ENCODE measurements at places on chromosomes 4 and X.

GRCh38 chr4:48949518-48950219 lies 36.4 kb upstream of the CWH43 start:
- DNase-seq = no peak

- no peak for DNase-seq
Measured at GRCh38 chr4:82747686-82748575, 50.7 kb downstream of the SCD5 start.

- no peak for DNase-seq
Measured at GRCh38 chrX:8815460-8816065, 14.4 kb upstream of the FAM9A start.

DNA sequence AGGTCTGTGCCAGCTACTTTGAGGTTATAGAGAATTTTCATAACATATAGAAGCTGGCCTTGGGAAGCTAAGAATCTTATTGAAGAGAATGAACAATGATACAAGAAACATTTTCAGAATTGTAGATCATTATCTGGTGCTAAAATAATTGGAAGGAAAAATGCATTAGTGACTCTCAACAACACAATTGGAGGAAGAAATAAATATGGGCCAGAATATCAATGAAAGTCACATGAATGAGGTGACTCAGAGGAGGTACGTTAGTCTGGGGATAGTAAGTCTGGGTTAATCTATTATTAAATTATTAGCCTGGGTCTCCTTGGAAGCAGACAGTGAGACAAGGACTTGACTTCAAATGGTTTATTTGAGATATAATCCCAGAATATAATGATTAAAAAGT lies 529.3 kb upstream of the SLIT2 start:
- DNase-seq = no peak

- no peak for DNase-seq
Measured at GRCh38 chrX:3145716-3146115, 104.4 kb downstream of the ARSF start.

DNA sequence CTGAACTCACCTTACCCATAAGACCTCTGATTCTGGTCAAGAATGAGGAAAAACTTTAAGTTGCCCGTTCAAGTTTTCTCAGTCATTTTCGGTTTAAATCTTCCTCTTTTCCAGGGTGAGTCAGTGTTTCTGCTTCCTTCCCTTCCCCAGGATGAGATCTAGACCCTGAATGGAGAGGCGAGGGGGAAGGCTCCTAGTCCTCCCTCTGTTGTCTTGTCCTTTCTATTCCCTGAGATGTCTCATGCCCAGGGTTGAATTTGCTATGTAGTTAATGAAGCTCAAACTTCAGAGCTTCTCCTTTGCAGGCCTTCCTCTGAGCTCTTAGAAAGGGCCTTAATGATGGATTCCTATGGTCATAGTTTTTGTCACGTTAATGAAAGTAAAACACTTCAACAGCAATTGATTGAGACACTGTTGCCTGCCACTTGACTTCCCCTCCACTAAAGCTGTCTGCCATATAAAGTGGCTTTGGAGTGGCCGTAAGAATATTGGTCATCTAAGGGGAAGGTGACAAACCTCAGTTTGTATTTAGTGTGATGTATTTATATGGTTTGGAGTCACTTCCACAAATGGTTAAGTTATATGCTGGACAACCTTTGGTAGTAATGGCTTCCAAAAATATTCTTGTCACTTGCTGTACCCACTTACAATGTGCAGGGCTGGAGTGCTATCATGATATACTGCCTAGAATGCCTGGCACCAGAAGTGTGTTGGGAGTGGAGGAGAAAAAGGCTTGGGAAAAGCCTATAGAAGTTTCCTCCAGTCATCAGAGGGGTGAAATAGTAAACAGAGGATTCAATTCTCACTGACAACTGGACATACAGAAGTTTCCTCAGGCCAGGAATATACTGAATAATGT lies 24.3 kb upstream of the GPRIN3 start:
- DNase-seq = no peak

- DNase-seq = no peak
Measured at GRCh38 chr4:109930464-109930863, 17.8 kb downstream of the EGF start.

GRCh38 chr4:121154103-121154515 lies 10.0 kb downstream of the TNIP3 start:
- no peak for DNase-seq

- no peak for DNase-seq
Measured at GRCh38 chr4:156663663-156664062, 307.9 kb downstream of the PDGFC start.

DNA sequence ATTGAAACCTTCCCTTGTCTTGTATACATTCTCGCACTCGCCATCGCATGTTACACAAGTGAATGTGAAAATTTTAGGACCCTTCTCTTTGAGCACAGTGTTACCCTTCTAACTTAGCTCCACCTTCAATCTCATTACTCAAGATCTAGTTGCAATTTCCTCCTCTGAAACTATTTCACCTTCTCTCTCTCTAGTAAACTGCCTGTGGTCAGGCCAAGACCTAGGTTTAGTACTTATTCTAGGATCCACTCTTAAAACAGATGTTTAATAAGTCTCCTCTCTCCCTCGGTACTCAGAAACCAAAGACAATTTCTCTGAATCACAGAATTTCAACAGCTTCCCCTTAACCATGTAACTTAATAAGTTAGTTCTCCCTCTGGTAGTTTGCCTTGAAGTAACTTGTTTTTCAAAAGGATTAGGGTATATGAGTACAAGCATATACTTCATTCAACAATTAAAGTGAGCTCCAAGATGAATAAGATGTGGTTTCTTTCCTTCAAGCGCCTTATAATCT lies 156.0 kb downstream of the SH3KBP1 start:
- DNase-seq = no peak

- DNase-seq = no peak
Measured at GRCh38 chr4:113331811-113332210, 282.4 kb downstream of the ANK2 start.

- DNase-seq = no peak
Measured at GRCh38 chr4:113505044-113505443, 256.5 kb downstream of the CAMK2D start.

GRCh38 chr4:15005474-15006115 lies 3.3 kb downstream of the CPEB2 start:
- DNase-seq = no peak

DNA sequence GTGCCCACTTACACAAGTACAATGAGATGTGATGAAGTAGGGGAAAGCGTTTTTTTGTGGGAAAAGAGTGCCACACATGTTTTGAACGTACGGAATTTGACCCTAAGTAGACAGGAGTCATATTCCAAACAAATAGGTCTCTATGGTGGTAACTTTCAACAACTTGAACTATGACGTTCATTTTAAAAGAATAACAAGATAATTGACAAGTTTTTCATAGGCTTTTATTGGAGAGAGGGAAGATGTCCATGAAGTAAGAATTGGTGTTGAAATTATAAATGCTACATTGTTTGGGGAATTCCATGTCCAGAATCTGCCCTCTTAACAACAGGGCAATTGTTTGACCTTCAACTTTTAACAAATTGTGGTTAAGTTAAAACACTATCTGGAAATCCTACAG lies 126.5 kb downstream of the GASK1B start:
- no peak for DNase-seq

DNA sequence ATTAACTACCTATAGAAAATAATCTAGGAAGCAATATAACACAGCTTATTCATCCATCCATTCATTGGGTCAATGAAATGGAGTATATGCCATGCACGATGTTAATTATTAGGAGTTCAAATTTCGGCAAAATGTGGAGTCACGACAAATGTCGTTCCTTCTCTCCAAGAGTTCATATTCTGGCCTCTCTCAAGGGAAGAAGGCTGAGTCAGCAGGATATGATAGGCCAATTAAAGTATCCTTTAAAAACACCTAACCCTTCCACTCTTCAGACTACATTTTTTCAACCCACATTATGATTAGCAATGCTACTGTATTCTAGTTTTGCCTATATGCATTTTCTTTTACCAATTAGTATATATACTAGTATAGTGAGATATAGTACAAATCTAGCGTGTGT lies 163.1 kb downstream of the LARP7 start:
- no peak for DNase-seq

DNA sequence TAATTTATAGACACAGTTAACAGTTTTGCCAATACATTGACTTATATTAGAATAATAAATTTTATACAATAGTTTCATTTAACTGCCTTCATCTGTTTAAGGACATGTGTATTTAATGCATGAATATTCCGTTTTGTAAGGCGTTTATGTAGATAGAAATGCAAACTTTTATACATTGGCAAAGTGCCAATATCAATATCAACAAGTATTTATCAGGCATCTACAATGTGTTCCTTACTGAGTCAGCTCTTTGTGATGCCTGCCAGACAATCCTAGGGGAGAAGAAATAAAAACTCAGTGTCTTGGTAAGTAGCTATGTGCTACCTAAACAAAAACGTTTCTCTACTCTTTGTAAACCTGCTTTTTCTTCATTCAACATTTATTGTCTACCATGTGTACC lies 1142.2 kb downstream of the C4orf33 start:
- DNase-seq = no peak

DNA sequence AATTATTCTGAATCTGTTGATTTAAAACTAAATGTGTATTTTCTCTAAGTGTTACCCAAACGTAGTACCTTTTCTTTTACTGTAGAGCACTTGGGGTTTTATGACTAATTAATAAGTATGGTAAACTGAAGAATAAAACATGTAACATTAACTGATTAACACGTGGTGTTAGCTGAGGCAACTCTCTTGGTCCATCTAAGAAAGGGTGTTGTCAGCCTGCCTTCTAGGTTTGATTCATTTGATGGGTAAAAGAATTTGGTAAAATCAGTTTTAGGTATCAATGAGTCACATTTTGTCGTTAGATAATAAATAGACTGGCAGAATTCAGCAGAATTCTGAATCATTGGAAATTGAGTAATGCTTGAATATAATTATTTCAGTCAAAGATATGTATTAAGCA lies 99.7 kb downstream of the AFF1 start:
- DNase-seq = no peak

- DNase-seq = no peak
Measured at GRCh38 chr4:101236097-101236496, 111.2 kb downstream of the PPP3CA start.

- DNase-seq = no peak
Measured at GRCh38 chr4:123976285-123976684, 579.7 kb downstream of the SPRY1 start.

DNA sequence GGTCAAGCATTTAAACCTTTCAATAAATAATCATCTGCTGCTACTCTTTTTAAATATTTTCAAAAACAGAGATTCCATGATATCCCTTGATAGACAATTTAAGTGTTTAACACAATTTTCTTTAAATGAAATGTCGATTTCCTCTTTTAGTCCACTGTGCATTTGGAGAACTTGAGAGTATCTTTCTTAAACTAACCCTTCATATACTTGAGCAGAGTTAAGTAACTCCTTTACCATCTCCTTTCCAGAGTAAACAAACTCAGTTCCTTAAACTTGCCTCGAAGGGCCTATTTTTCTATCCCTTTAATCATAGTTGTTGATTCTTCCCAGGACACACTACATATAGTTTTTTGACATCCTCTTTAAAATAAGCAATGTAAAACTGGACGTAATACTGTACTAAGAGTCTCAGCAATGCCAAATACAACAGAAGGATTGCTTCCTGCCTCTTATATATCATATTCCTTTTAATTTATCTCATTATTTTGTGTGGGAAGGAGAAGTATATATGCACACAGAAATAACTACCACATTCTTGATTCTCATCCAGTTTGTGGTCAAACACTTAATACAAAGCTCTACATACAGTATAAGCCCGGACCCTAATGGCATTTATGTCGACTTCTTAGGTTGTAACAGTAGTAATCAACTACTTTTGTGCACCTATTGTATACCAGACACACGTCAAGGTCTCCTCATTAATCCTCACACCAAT lies 22.8 kb downstream of the RAB28 start:
- no peak for DNase-seq

- DNase-seq = no peak
Measured at GRCh38 chr4:76279462-76279861, 27.1 kb upstream of the STBD1 start.

DNA sequence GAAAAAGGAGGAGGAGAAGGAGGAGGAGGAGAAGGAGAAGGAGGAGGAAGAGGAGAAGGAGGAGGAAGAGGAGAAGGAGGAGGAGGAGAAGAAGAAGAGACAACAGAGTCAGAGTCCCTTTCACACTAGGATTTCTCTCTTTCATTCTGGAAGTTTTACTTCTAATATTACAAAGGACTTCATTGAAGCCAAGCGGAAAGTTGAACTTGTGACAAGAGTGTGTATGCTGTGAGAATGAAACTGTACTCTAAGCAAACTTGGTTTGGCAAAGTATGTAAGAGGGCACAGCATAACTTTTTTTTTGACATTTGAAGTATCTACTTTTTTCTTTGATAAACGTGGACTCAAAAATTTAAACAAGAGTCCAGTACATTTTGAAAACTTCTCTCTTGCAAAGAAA lies 48.0 kb downstream of the CXCL8 start:
- no peak for DNase-seq

GRCh38 chr4:56973336-56973735 lies 4.1 kb downstream of the NOA1 start:
- no peak for DNase-seq

- DNase-seq = no peak
Measured at GRCh38 chr4:94577136-94577535, 125.4 kb downstream of the PDLIM5 start.

DNA sequence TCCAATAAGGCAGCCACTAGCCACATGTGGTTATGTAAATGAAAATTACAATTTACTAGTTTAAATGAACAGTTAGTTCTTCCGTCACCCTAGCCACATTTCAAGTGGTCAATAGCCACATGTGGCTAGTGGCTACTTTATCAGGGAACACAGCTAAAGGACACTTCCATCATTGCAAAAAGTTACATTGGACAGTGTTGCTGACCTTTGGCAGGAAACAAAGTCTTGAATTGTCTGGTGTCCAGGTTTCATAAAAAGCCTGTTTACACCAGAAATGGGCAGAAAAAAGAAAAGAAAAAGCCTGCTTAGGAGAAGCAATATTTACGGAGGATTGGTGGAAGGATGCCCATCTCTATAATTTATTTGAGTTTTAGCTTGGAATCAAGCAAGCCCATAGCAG lies 38.6 kb downstream of the RWDD4 start:
- no peak for DNase-seq

DNA sequence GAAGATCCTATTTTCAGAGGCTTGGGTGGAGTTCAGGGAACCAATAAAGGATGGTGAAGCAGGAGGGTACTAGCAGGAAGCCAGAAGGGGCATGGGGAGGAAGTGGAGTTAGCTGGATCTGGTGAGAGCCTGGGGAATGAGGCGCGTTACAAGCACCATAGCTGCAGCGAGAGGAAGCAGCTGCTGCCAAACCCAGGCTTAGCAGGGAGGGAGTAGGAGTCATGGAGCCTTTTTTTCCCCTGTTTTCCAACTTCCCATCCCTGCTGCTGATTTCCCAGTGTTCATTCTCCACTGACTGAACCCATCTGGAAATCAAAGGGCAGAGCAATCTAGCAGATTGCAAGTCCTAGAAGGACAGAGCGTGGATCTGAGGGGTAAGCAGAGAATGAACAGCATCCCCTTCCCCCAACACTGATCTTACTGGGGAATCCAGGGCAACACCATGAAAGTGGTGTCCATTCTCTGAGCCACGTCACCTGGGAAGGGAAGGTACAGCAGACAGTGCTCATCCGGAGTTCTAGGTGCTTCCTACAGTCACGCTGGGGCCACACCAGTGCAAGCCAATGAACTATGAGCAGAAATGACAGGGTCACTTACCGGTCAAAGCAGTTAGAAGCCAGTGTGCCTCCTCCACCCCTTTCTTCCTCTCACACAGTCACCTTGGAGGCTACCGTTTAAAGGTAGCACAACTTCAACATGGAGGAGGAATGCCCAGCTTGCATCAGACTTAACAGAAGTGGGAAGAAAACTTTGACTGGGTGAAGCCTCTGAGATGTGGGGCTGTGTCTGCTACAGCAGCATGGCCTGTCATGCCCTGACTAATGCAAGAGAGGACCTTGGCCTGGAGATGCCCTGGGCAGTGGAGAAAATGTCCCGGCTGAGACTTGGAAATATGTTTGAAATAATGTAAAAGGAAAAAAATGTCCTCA lies 36.7 kb downstream of the SMIM20 start:
- no peak for DNase-seq
